Astrocyte (in vitro differentiated cells and primary cell): ENCODE measurements at places on chromosomes 6 and 20. TPM values are rescaled to one million over a fixed set of nuclear protein-coding genes. Genes with fewer than 3 reads are reported as not detected.

Gene GLP1R
- not detected in 2 replicates for total RNA-seq

DNA sequence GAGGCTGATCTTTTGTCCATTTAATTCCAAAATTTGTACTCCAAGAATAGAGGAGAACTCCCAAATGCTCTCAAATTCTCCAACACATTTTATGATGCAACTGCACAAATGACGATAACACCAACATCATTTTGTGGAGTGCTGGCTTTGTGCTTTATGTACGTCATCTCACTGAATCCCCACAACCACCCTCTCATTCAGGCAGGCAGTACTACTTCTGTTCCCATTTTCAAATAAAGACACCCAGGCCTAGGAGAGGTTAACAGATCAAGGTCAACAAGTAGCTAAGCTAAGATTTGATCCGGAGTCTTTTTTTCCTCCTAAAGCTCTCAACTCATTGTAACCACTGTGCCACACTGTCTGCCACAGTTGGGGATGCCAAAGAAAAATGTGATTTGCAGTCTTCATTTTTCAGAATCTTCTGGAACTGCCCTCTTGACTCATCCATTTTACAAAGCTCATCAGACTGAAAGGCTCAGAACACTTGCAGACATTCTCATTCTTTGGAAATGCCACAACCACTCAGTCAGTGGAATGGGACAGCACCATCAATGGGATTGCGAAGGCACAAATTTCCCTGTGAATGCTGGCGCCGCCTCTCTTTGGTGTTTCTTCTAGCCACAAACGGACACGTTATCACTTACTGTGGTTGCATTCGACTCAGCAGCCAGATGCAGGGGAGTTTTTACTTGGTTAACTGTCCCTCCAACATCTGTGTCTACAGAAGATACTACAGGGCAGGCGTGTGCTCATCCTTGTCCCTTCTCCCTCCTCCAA is 184.4 kb downstream of the GJA10 start:
- peak; percentile 80 for DNase-seq

DNA sequence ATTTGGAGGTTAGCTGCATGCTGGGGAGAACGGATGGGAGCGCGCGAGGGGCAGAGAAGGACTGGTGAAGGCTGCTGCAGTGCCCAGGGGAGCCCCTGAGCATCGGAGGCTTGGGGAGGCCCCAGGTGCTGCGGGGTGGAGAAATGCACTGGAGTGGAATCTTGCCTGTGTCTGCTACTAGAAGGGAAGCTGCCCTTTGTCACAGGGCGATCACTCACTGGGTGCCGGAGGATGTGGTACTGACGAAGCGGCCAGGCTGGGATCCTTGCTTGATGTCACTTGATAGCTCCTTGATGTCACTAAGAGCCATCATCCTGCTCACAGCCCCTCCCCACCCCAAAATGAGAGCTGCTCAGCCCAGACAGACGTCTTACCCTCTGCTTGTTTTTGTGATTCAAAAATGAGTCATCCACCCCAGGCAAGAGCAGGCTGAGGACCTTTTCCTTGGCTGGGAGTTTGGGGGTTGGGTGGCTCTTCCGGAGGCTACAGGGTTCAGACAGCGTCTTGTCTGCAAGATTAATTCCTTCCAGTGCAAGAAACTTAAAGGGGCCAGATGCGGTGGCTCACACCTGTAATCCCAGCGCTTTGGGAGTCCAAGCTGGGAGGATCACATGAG is 62.6 kb upstream of the PMEPA1 start:
- DNase-seq, result peak; percentile 78

DNA sequence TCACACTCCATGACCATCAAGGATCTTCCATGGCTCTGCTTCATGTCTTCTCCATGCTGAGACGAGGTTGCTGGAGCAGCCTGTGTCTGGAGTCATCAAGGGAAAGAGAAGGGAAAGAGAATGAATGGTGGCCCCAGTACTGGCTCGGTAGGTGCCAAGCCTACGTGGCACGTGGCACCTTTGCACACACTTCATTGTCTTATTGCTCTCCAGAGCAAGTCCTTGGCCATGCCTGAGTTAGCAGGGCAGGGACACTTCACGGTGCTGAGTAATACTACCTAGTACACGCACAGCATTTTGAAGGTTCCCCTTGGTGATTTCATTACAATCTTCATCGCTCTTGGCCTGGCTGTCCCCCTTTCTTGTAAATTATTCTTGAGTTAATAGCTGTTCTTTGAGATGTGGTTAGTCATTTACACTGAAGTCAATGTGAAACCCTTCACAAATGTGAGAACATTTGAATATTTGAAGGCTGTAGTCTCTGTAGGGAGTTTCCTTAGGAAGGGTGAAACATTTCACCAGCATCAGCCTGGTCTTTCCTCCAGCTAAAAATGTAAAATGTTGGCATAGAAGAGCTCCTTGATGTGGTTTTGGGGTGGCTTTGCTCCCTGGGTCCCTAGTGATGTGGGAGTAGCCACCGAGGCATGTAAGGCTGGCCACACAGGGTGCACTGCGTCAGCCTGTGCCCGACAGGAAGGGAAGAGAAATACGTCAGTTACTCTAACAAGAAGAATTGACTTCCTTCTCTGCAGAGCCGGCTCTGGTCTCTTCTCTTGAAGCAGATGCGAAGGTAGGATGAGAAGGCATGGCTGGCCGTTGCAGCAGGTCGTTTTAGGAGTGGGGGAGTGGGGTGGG is at the start of gene SYTL3:
TSS of gene SYTL3 (plus strand) at position 766 of the 855 bp plus-strand sequence. CDS start 13,215 bp downstream, outside the sequence.
- peak; percentile 86 for DNase-seq
